T-helper 2 cell (primary cell): ENCODE measurements at places on chromosomes 11 and 22.

GRCh38 chr11:75432911-75433321 is at the start of gene KLHL35:
Gene KLHL35 (minus strand): TSS chr11:75433203. CDS start chr11:75430629, 2,574 bp downstream.
- DNase-seq = no peak

- DNase-seq = no peak
Measured at GRCh38 chr22:44845796-44846720, 93.7 kb downstream of the ARHGAP8 start.

DNA sequence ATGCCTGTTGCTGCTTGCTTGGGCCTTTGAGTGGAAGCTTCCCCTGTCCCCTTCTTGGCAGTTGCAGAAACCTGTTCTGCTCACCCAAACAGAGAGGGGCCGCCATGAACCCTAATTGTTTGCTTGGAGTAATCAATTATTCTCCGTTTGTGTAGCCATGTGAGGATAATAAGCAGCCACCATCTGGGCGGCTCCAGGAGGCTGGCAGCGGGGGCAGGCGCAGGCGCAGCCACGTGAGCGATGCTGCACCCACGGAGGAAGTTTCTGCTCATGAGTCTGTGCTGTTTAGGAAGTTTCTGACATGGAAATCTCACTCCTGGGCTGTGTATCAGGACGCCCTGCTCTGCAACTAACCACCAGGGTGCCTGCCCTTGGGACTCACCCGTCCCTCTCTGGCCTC is 90.1 kb downstream of the MPPED1 start:
- no peak for DNase-seq

DNA sequence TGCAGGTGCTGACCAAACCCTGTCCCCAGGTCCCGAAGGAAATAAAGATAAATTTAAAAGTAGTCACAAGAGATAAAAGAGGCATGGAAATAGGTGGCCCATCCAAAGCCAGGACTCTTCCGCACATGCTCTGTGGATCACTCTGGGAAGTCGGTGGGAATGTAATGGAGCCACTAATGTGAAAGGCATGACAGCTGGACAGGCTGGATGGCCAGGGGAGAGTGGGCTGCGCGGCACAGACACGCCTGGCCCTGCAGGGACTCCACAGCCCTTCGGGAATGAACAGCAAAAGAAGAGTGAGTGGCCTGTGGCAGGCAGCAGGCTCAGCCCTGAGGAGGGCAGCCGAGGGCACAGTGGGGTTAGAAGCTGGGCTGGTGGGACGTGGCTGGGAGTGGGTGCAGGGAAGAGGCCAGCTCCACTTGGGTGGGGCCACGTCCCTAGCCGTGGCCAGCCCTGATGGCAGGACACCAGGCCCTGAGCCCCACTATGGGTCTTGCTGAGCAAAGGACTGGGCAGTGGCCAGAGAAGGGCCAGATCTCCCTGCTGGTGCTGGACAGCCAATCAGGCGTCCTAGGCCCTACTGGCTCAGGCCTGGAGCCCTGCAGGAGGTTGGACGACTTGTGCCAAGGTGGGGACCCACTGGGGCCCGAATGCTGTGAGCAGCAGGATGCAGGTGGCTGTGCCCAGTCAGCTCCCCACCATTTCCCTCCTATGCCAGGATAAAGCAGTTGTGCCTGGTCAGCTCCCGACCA is 31.3 kb upstream of the GNB1L start:
- no peak for DNase-seq

DNA sequence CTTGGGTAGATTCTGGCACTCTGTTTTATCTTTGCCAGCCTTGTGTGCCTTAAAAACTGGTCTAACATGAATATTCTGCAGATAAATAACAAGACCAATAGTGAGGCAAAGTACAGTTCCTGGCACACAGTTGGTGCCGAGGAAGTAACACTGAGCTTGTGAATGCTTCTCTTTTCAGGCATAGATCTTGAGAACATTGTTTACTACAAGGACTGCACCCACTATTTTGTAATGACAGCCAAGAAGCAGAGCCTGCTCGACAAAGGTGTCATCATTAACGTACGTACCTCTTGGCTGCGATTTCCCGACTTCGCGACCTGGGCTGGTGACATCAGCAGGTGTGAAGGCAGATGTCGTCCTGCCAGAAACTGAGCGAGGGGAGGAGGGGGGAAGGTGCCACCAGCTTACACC is 105.7 kb downstream of the MICAL2 start:
- no peak for DNase-seq

- peak; percentile 54 for DNase-seq
Measured at GRCh38 chr11:848380-848931, 5.8 kb downstream of the TSPAN4 start.
